ENCODE measurements at places on chromosomes 1 and 21.

- DNase-seq = no peak
Observed at GRCh38 chr21:28993293-28993629, 584 bp upstream of the LTN1 start.

GRCh38 chr1:15804060-15804459 lies 3.4 kb downstream of the UQCRHL start:
- no peak for DNase-seq

DNA sequence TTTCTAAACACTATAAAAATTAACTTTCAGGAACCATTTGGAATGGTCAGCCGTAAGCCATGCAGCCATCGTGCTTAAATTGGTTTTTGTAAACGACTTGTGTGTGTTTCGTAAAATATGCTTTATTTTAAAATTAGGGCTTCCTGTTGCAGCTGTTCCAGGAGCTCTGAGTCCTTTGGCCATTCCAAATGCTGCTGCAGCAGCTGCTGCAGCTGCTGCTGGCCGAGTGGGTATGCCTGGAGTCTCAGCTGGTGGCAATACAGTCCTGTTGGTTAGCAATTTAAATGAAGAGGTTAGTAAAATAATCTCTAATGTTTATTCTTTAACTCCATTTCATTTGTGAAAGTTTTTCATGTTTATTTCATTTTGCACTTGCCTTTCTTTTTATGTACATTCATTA lies 83.1 kb downstream of the PTBP2 start:
- no peak for DNase-seq

- DNase-seq = peak; percentile 13
Observed at GRCh38 chr1:110420874-110421793, 13.6 kb upstream of the LAMTOR5 start.

DNA sequence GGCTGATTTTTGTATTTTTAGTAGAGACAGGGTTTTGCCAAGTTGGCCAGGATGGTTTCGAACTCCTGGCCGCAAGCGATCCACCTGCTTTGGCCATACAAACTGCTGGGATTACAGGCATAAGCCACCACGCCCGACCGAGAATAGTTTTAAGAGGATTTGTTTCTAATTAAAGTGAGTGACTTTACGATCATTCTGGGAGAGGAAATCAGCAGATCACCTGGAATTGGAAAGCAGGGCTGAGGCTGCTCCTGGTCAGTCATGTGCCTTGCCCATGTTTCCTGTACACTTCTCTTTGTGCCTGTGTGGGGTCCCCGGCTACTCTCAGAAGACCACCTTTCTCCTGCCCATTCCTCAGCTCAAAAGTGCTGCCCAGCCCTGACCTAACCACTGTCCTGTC lies 33.9 kb downstream of the ZBTB8B start:
- no peak for DNase-seq

- no peak for DNase-seq
Observed at GRCh38 chr1:157659576-157660247, 40.9 kb downstream of the FCRL3 start.

- DNase-seq = no peak
Observed at GRCh38 chr1:76075877-76076276, 1.3 kb downstream of the ST6GALNAC3 start.

DNA sequence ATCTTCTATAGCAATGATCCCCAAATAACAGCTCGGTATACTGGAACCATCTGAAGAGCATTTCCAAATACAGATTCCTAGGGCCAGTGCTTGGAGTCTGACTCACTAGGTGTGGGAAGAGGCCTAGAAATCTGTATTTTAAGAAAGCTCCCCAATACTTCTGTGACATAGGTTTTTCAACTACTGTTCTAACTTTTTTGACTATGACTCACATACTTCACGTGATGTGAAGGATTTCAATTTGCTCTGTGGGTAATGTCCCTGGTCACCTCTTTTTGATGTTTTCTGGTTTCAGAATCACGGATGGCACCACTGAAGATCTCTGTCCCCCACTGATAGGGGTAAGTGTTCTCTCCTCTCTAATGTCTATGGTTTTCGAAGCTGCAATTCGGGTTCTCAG lies 11.0 kb downstream of the ORC1 start:
- DNase-seq = no peak

GRCh38 chr1:206709772-206710459 lies 25.2 kb downstream of the MAPKAPK2 start:
- DNase-seq = no peak

DNA sequence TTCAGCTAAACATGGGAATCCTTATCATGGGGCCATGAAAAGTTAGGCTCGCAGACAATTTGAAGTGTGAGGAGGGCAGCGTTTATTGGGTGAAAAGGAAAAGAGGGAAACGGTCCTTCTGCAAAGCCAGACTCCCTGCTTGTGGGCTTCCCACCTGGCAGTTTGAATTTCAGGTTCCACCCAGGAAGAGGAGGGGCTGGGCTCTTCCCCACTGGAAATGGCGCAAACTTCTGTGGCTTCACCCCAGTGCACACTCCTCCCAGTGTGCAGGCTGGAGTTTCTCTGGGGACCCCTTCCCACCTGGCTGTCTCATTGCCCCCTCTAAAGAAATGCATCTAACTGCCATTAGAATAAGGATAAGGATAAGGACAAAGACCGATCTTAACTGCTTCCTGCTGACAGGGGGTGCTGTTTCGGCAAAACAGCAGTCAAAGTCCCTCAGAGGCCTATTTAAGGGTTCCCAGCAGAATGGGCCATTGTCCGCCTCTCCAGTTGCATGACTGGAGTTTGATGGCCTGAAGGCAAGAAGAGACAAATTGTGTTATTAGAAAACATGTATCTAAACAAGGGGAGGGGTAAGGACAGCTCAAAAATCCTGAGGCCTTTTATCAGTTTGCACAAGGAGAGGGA lies 20.4 kb downstream of the AIM2 start:
- DNase-seq = no peak

DNA sequence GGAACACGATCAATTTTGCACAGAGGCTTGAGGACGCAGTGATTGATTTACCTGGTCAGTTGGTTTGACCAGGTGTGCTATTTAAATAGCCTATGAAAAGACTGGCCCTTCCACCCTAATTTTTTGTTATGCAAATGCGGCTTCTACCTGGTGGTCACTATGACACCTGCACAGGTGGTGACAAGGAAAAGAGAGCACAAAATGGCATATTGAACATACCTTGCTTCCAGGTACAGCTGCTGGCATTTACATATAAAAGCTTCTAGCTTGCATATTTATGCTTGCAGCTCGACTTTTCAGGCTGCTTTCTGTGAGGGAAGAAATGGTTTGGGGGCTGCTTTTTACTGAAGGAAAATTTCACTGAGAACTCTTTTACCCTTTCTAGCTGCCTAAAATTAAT lies 15.3 kb upstream of the FMO4 start:
- DNase-seq = no peak

DNA sequence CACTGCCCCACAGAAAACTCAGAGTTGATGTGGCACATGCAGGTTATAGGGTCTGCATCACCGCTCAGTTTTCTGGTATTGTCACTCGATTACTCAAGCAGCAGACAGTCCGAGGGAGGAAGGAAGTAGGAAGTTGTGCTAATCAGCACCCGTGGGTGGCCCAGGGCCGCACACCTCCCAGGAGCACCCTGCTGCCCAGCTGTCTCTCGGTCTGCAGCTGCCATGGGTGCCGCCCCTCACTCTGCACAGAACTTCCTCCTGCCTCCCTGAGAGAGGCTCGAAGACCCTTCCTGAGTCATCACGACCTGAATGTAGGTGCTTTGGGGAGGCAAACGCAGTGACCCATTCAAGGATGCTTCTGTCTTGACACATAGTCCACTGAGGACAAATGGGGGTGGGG lies 4.2 kb upstream of the TFF3 start:
- DNase-seq = no peak

- no peak for DNase-seq
Observed at GRCh38 chr21:30234050-30234449, 18.2 kb upstream of the CLDN8 start.

- no peak for DNase-seq
Observed at GRCh38 chr1:68223687-68224086, 8.6 kb downstream of the WLS start.

GRCh38 chr1:108750476-108751181 lies 4.2 kb downstream of the STXBP3 start:
- DNase-seq = no peak

- DNase-seq = peak; percentile 75
Observed at GRCh38 chr1:67561704-67562113, 123.3 kb upstream of the GADD45A start.

DNA sequence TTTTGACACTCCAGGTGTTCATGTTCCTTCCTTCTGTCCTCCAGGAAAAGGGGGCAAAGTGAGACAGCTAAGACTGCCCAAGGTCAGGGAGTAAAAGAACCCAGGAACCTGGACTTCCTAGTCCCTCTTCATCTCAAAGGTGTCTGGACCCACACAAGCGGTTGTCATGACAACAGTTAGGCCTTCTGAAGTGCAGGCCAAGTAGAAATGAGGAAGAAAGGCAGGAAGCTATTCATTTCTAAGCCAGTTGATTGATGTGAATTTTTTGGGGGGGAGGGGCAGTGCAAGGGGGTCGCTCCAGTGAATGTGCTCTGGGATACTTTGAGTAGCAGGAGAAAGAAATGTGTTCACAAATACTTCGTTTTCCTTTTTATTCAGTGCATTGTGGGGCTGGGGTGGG lies 114.3 kb downstream of the NAV1 start:
- no peak for DNase-seq

DNA sequence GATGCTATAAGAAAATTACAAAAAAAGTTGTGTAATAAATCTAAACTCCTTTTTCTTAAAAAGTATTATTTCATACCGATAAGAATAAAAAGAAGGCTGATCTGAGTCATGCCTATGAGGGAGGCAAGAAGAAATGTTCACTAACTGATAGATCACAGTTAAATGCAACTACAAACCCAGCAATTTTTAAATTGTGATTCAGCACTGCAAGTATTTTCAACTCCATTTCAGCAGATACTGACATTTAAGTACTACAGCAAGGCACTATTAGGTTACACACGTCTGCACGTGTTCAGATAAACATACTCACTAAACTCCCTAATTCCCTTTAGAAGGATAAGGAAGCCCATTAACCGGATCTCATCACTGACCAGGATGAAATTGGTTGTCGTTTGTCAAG lies 213.3 kb upstream of the ZRANB2 start:
- no peak for DNase-seq

DNA sequence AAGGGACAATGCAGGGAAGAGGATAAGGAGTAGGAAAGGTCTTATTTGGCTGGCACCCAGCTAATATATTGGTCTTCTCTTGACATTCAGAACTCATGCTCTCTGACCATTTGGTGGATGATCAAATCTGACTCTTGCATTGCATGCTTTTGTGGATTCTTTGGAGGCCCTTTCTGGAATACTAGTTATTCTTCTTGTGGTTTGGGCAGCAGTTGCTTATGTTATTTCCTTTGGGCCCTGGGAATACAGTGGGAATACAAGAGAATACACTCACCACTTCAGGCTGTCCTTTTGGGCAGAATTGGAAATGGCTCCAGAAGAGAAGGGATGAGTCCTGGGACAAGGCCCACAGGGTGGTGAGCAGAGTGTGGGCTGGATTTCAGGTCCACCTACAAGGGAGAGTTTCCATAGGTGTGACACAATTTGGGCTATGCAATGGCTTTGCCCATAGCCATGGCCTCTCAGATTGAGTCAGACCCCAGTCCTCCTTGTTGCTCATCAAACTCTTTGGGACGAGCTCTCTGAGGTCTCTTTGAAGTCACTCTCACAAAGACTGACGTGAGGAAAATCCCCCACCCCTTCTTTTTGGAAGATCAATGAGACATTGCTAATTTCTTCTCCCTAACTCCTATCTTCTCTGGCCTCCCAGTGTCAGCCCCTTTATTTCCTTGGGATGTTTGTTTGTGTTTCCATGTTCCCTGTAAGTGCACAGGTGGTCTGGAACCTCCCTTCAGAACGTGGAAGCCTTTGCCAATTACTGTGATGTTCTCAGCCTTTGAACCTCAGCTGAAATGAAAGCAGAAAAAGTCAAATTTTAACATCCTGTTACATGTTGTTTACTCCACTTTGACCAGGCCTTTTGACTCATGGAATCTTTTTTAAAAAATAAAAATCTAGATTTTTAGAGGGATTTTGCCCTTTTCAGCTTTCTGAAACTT lies 19.4 kb downstream of the HSD11B1 start:
- DNase-seq = no peak

DNA sequence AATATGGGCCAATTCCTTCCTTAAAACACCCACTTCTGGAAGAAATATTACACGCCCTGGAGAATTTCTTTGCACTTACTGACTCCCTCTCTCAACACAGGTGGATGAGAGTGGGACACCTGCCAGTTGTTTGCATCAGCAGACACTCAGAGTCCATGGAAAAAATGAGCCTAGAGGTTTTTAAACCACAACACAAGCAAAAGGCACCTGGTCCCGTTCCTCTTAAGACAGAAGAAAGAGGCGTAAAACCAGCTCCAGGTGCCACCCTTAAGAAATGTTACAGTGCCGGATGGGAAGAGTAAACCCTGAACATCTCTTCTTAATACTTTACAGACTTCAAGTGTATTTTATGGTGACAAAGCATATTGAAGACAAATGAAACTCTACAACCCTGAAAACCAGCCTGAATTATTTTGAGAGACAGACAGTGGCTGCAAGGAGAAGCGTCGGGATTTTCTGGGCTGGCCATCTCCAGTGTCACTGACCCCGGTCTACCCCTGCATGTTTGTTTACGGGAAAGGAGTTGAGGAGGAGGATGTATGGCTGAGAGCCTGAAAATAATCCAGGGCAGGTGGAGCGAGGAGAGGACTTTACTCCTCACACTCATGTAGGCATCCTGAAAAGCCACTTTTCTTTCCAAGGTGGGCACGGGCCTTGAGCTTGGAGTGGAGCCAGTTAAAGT lies 7.8 kb upstream of the RIPK4 start:
- no peak for DNase-seq

DNA sequence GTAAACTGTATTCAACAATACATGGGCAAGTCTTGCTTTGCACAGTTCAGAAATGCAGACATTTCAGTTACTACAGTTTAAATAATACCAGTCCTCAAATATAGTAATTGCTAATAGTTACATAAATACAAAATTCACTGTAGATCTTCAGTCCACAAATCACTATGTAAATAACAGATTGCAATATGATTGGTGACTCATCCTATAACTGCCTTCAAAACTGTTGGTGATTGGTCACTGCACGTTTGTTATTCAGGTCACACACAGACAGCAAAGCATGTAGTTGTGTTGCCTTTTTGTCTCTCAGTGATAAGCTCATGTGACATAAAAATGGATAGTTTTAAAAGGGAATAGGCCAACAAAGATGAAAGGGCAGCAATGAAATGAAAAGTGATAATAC lies 186.5 kb upstream of the CTTNBP2NL start:
- no peak for DNase-seq

GRCh38 chr1:189686288-189686687 lies 791.4 kb downstream of the BRINP3 start:
- DNase-seq = no peak

- DNase-seq = no peak
Observed at GRCh38 chr1:63595435-63595834, 2.2 kb downstream of the PGM1 start.

- no peak for DNase-seq
Observed at GRCh38 chr1:2402420-2402819, 9.9 kb downstream of the PEX10 start.

DNA sequence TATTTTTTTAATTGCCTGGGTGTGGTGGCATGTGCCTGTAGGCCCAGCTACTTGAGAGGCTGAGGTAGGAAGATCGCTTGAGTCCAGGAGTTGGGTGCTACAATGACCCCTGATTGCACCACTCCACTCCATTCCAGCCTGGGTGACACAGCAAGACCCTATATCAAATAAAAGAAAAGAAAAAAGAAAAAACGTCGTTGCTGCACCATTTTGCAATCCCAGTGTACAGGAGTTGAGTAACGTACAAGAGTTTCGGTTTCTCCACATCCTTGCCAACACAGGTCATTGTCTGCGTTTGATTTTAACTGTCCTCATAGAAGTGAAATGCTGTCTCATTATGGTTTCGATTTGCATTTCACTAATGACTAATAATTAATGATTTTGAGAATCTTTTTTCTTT lies 7.9 kb downstream of the ZNF684 start:
- DNase-seq = no peak
